Activated CD4-positive, alpha-beta T cell treated with anti-CD3 and anti-CD28 coated beads for 36 hours (primary cell): ENCODE measurements at places on chromosomes 6 and 20.
A peak's percentile ranks its signal among the peaks of the same experiment; 100 is the strongest.

DNA sequence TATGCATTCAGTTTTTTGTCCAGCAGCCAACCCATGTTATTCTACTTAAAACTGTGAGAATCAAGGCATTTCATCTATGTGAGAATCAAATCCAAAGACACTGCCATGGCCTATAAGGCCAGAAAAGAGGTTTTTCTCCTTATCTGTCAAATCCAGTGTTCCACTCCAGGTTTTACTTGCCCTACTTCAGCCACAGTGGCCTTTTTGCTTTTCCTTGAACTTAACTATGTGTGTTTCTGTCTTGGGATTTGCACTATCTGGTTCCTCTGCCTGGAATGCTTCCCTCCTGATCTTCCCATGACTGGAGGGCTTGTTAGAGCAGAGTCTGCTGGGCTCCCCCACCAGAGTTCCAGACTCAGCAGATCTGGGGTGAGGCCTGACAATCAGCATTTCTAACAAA lies 113.1 kb upstream of the DOK5 start:
- DNase-seq: no peak

DNA sequence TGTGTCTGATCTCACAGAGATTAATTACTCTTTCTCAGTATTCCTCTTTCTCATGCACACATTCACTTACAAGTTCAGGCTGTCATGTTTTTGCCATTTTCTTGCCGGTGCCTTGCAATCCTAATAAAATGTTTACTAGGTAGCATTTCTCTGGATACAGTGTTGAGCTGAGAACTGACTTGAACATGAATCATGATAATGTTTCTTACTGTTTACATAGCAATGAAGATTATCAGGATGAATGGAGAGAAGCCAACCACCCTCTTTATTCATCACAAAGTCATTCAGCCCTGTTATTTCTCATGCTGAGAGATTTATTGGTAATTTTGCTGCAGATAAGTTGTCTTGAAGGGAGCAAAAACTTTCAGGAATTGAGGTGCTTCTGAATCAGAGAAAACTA lies 185.5 kb upstream of the ECI2 start:
- DNase-seq: no peak

DNA sequence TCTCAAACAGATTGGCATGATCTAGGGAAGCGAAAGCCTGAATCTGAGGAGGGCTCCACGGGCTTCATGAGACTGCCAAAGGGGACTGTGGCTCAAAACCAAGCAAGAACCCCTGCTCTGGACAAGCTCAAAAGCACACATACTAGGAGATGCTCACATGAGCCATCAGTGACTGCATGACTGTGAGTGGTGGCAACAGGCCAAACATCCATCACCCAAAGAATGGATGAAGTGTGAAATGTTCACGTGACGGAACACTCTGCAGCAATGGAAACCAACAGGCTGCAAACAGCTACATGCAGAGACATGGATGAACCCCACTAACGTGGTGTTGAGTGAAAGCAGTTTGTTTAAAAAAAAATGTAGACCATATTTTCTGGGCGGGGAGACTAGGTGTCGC lies 136.3 kb downstream of the PREX1 start:
- DNase-seq: no peak

DNA sequence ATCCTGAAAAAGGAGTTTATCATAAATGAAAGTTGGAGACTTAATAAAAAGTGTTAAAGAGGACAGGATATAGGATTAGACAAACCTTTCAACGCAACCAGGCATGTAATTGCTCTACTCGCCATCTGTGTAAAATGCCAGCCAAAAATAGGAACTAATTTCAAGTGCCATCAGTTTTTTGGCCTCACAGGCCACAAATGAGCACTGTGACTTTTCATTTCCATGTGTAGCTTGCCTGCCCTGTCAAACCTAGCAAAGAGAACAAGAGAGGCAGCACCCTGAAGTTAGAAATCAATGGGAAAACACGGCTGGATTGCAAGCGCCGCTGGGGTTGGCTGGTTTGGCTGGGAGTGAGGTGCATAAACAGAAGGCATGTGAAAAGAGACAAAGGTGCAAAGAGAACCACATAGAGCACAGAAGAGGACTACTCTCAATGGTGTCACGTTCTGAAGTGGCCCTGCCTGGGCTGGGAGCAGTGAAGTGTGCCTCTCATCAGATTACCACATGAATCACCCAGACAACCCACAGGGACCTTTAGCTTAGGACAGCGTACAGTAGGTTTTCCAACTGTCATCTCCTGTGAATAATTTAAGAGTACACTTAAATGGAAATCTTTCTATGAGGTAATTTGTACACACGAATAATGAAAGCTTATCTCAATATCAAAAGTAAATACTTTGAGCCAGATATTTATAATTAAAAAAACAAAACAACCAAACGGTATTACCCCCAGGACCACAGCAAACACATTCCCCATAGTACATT lies 78.0 kb upstream of the NHSL1 start:
- peak; percentile 10 for DNase-seq

DNA sequence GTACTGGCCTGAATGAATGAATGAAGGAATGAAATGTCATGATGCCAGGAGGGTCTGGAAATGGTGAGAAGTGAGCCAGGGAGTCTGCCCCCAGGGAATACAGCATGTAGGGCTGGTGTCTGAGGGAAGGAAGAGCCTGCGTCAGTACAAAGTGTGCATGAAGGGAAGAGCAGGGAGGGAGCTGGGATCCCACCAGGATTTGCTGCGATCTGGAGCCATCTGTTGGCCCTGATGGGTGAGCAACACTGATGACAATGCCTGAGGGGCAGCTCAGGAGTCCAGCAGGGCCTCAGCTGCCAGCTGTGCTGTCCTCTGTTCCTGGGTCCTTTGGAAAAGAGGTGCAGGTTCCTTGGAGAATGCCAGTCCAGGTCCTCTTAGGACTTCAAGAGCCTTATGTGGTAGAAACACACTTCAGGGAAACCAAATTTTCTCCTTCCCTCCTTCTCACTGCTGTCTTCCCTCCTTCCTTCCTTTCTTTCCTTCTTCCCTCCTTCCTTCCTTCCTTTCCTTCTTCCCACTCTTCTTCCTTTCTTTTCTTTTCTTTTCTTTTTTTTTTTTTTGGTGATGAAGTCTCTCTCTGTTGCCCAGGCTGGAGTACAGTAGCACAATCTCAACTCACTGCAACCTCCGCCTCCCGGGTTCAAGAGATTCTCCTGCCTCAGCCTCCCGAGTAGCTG lies 11.5 kb downstream of the BPI start:
- no peak for DNase-seq
